Activated effector memory CD4-positive, alpha-beta T cell treated with Interleukin-2 at 50 U/mL for 16 hours (primary cell): ENCODE measurements at places on chromosomes 6 and 20.

- no peak for DNase-seq
Measured at GRCh38 chr6:29762781-29763214, 39.6 kb downstream of the HLA-F start.

DNA sequence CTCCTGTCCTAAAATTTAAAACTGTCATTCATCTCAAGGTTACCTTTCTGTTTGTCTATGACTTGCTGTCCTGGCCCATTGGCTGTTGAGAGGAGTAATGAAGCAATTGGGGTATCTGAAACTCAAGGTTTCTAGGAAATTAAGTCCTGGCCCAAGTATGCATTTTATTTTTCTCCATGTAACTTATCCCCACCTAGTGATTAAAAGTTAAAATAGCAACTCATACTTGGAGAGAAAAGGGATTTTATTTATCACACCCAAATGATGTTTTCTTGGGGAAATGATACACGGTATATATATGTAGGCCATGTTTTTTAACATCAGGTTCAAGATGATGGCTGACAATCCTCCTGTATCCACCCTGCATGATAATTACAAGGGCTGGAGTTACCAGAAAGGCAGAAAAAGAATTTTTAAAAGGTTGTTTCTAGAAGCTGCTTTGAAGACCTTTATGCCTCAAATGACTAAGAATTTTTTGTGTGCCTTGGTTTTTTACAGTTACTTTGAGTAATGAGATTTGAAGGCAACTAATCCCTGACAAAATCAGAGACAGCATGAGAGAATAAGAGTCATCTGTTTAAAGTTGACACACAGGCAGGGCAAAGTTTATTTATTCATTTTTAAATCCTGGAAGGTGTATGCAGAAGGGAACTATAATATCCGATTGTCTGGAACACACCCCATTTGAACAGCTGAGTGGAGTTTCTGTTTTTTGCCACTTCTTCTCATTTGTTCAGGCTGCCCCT, 28.9 kb upstream of the C6orf58 start:
- no peak for DNase-seq

- no peak for DNase-seq
Measured at GRCh38 chr6:51818520-51819022, 268.8 kb downstream of the PKHD1 start.

DNA sequence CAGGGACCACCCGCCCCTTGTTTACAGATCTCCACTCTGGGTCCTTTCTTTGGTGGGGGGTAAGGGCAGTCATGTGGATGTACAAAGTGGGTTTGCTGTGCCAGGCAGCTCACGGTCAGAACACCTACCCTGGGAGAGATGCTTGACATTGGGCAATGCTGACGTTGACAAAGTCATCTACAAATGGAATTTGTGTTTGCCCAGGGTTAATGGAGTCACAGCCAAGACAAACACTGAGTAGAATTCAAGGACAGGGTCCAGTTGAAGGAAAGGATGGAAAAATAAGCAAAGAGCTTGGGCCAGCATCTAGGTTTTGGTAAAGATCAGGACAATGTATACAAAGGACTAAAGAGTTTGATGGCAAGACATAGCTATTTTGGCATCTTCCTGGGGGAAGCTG, 54.7 kb downstream of the MOCS1 start:
- DNase-seq = no peak

GRCh38 chr20:37907677-37908401, 4.9 kb downstream of the VSTM2L start:
- DNase-seq = no peak

- DNase-seq = no peak
Measured at GRCh38 chr6:75855052-75855451, 106.0 kb downstream of the MYO6 start.

GRCh38 chr6:12911427-12911826, 194.9 kb downstream of the PHACTR1 start:
- no peak for DNase-seq

DNA sequence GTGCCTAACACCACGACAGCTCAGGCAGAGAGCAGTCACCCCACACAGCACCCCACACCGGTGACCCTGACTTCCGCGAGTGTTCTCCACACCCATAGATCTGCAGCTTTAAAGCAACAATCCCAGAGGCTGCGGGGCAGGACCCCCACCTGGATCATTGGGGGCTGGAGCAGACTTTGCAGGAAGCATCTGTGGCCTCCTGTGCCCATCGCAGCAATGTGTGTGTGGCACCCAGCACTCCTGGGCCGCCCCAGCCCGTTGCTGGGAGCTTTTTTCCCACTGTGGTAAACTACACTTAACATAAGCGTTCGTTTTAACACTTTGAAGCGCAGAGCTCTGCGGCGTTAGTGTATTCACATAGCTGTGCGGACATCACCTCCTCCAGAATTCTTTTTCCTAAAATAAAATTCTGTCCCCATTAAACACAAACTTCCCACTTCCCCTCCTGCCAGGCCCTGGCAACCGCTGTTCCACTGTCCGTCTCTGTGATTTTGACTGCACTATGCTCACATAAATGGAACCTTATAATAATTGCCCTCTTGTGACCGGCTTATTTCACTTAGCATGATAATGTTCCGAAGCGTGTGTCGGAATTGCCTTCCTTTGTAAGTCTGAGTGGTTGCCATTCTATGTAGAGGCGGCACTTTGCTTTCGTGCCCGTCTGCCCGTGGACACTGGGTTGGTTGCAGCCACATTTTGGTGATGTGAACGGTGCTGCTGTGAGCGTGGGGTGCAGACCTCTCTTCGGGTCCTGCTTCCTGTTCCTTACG, 382.5 kb downstream of the CDH4 start:
- DNase-seq = no peak

DNA sequence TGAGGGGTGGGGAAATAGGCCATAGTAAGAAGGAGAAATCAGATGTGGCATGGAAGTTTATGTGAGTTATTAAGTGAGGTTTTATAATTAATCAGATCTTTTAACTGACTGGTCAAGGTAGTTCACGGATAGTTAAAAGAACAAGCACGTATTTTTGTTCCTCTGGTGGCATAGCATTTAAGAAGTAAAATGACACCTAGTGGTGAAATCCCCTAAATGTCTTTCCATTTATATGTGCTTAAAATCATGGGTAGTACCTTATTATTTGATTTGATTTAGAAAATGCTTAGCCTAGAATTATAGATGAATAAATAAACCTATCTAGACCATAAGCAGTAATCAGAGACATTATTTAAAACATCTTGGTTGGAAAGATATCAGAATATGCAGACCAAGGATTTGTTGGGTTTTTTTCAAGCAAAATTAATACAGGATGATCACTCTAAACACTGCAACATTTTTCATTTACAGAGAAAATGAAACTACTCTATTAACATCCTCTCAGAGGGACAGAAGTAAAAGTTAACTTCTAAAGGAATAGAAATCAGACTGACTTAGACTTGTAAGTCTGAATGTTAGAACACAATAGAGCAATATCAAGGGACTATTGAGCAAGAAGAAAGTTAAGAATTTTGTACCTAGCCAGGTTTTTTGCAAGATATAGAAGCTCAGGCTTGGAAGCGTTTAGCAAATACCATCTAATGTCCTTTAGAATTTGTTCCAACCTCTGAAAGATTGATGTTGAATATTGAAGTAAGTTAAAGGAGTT, 81.1 kb downstream of the STXBP5 start:
- no peak for DNase-seq

DNA sequence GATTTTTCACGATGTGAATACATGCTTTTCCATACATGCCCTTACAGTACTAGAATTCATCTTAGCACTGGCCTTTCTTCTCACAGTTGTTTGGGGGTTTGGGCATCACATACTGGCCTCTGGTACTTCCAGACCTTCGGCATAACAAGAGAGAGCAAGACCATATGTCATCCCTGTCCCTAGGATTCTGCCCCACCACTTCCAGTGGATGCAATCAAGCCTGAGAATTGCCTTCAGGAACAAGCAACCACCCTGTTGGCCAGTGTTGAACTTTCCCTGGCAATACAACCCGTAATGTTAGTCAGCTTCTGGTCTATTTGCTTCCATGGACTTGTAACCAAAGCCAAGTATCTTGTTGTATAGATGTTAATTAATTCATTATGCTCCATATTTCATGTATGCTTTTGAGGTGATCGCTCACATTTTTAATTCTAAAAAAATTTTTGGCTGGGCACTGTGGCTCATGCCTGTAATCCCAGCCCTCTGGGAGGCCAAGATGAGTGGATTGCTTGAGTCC, 15.4 kb upstream of the SLPI start:
- DNase-seq = no peak

DNA sequence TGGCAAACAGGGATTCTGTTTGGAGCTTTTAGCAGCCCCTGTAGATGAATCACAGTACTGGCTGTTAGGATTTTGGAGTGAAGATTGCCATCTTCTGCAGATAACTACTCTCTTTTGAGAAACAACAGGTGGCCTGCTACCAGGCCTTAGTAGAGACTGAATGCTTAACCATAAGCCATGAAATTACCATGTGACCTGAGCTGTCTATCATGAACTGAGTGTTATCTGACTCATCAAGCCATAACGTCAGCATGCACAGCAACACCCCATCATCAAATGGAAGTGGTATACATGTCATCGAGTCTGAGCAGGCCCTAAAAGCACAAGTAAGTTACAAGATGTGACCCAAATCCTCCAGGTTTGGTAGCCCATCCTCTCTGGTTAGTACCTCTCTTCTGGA, 132.6 kb downstream of the GPR63 start:
- DNase-seq = no peak

DNA sequence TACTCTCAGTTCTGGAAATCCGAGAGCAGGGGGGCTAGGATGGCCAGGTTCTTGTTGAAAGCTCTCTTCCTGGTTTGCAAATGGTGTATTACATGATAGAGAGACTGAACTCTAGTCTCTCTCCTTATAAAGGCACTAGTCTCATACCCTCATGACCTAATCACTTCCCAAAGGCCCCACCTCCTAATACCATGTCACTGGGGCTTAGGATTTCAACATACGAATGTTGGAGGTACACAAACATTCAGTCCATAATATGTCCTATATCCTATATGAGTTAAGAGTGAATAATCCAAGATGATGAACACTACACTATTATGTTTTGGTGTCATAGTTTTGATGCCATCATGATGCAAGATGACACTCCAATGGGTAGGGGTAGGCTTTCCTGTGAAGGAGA, 20.0 kb upstream of the TXLNB start:
- no peak for DNase-seq

GRCh38 chr20:11718474-11719094, 199.1 kb upstream of the BTBD3 start:
- DNase-seq = no peak

DNA sequence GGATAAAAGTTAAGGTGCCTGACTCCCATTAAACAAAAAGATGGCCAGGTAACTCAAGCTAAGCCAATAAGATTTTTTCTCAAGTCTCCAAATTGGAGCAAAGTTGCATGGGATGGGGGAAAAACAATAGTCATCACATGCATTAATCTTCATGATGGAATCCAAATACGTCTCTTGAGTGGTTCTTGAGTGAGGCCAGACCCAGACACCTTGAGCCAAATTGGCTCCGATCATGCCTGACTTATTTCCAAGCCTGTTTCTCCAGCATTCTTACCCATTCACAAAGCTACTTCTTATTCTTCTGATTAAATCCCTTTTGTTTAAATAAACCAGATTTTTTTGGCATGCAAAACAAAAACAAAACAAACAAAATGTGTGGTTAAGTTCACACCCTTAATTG, 420.3 kb upstream of the NRSN1 start:
- DNase-seq = no peak

- DNase-seq = no peak
Measured at GRCh38 chr6:106574741-106575458, 54.4 kb downstream of the RTN4IP1 start.

GRCh38 chr6:115270953-115271352, 789.7 kb downstream of the FRK start:
- no peak for DNase-seq

DNA sequence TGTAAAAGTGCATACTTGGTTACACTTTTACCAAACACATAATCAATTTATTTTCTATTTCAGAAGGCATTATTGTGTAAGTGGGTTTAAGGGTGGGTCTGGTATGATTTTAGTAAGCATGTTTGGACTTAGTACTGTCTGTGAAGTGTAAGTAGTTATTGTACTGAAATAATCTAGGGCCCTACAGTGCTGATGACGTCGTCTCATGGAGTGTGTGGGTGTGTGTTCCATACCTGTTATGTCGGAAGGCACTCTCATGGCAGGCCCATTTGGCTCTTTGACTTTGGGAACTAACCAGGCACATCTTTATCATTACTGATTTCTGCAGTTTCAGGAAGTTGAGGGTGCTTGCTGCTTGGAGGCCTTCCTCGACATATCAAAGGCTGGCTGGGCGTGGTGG, 155.1 kb downstream of the SASH1 start:
- no peak for DNase-seq

GRCh38 chr20:56943946-56944945, 315.1 kb downstream of the TFAP2C start:
- DNase-seq = no peak

- DNase-seq = no peak
Measured at GRCh38 chr20:54698373-54698772, 223.0 kb downstream of the DOK5 start.

- DNase-seq = no peak
Measured at GRCh38 chr6:26205625-26206574, 118.7 kb downstream of the HFE start.
